ENCODE measurements at places on chromosomes 4 and X. TPM values are rescaled to one million over a fixed set of nuclear protein-coding genes. Genes with fewer than 3 reads are reported as not detected.

GCNA gene
- 2.2 TPM for total RNA-seq

SATL1 gene
- total RNA-seq: not detected

NLGN3 gene
- total RNA-seq: 2.5 TPM

DNAAF6 gene
- total RNA-seq: 0.19 TPM

DNA sequence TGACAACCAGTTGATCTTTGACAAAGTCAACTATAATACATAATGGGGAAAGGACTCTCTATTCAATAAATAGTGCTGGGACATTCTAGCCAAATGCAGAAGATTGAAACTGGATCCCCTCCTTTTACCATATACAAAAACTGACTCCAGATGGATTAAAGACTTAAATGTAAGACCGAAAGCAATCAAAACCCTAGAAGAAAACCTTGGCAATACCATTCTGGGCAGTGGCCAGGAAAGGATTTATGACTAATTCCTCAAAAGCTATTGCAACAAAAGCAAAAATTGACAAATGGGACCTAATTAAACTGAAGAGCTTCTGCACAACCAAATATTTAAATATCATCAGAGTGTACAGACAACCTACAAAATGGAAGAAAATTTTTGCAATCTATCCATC is 185.1 kb downstream of the NPNT start:
- ATAC-seq: no peak

- no peak for ATAC-seq
These were observed 70.5 kb upstream of the COX18 start for GRCh38 chr4:73139991-73140390.

DNA sequence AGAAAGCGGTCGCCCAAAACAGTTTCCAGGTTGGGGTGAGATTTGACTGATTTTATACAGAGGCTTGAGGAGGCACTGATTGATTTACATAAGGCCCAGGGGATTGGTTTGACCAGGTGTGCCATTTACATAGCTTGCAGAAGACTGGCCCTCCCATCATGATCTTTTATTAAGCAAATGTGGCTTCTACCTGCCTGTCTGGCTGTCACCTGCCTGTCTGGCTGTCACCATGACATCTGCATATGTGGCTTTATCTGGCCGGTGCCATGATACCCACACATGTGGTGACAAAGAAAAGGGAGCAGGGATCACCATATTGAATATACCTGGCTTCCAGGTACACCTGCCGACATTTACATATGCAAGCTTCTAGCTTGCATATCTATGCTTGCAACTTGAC is 17.0 kb upstream of the CDS1 start:
- ATAC-seq: no peak

GRCh38 chrX:153934148-153934761 is 582 bp downstream of the NAA10 start:
- peak; percentile 9 for ATAC-seq

DNA sequence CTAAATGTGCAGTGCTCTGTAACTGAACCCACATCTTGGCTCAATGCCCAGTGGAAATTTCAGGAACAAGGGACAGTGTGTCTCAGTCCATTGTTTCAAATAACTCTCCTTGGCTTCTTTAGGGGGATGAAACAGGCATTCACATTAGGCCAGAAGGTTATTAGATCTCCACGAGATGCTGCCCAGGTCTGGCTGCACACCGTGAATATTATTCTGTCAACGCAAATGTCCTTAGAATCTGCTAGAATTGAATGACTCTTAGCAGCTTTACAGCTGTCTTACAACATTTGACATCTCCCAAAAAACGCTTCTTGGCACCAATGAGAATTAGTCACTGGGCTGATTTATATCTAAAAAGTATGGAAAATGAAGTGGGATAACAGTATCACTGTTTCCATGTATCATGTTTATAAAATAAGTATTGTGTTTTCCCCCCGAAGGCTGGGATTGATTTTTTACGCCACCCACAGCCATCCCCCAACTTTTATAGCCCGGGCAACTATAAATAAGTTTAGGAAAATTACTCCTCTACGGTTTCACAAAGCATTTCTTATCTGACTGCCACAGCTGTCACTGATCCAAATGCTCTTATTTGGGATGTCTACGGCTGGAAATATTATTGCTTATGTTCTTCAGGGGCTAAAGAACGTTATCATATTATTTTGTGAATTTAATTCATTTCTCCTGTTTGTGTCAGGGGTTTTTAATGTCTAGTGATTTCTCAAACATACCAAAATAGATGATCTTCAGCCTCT is 559.7 kb upstream of the FAT1 start:
- ATAC-seq: no peak

All from gastroesophageal sphincter (tissue), 4 donors.